ENCODE measurements at places on chromosomes 1 and 21.

DNA sequence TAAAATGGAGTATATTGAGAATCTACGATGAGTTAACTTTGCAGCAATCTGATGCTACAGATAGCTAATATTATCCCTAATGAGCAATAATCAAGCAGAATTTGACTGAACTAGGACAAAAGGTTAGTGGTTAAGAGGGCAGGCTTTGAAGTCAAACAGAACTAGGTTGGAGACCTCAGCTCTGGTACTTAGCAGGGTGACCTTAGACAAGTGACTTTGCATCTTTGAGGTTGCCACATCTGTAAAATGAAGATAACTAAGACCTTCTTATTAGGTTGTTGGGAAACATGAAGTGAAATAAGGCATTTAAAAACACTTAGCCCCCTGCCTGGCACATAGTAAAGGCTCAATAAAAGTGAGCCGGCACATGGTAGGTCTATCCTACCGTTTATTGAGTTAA is 4.3 kb upstream of the FUCA1 start:
- DNase-seq = no peak

GRCh38 chr1:171188388-171189266 is 3.5 kb downstream of the FMO2 start:
- DNase-seq = peak; percentile 26

- no peak for DNase-seq
Measured at GRCh38 chr1:96683931-96684330, 37.7 kb upstream of the PTBP2 start.

DNA sequence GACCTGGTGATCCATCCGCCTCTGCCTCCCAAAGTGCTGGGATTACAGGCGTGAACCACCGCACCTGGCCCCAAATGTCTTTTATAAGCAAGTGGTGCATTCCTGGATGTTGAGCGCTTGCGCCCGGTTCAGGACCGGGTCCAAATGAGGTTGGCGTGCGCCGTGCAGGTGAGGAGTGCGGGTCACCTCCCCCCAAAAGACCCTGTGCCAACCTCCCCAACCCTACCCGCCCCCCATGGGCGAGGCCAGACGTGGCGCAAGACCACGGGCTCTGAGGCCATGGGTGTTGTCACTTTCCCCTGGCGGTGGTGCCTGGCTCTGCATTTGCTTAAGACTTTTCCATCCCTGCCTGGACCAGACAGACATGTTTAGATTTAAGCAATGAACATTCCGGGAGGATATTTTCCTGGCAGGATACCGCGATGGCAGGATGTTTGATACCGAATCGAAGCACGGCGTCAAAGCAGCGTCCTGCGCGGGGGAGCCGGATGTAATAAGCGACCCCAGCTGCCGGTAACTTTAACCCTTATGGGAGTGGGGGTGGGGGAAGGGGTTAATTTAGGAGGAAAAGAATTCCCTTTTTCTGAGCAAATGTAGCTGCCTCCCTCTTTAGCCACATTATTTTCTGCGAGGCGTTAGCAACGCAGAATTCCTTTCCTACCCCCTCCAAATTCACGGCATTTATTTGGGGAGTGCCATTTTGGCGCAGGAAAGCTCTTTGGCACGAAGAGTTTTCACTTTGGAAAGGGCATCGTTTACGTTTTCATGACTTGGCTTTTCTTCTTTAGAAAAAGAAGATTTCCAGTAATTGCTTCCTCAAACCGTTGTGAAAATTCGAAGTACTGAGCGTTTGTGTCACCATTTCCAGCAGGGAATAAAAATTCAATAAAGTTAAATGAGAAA is 27.8 kb upstream of the RNF187 start:
- DNase-seq = peak; percentile 92

DNA sequence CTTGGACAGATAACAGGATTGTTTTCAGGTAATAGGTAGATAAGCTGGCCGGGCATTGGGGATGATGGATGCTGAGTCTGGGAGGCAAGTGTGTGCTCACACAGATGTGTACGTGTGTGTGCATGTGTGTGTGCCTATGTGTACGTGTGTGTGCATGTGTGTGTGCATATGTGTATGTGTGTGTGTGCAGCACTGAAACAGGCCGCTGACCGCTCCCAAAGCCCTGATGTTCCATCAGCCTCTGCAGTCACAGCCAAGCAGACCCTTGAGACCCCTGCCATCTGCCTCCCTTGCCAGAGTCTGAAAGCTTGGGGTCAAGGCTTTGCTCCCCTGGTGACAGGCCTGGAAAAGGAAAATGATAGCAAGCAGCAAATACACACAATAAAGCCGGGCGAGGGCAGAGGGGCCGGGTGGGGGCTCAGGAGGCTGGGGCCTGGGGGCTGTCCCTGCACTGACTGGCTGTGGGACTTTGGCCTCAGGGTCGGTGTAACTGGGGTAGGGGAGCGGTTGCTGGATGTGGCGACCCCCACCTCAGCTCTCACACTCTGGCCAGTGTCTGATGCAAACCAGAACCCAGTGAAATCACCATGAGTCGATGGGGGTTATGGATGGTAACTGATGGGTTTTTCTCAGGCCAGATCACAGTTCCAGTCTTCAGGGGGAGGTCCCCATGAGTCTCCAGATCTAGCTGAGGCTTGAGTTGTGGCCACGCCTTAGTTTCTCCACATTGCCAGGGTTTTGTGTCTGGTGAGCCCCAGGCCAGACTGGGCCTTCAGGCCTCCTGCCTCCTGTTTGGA is 9.2 kb upstream of the TNFRSF8 start:
- DNase-seq = no peak

DNA sequence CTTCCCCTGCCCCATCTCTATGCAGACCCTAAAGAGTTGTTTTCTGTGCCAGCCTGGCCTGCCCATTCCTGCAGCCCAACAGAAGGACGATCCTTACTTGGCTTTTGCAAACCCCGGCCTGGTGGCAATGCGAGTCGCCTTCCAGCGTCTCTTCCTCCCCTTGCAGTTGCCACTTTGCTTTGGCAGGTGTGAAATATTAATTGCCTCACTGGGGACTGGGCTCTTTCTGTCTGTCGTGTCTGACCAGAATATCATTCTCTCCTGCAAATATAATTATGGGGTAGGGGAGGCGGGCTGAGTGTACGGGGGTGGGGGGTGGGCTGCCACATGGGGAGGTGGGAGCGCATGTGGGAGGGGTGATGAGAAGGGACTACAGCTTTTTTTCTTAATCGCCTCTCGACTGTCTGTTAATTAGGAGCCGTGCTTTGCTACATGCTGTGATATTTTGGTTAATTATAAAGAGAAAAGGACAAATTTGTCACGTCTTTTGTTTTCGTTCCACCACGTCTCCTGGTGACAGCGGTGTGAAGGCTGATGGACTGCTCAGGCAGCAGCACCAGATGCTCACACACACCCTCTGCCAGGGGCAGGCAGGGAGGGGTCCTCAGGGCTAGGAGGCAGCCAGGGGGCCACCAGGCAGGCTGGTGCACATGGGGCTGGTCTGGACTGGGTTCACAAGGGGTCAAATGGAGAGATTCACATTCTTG is 80.1 kb upstream of the CD34 start:
- DNase-seq = no peak

DNA sequence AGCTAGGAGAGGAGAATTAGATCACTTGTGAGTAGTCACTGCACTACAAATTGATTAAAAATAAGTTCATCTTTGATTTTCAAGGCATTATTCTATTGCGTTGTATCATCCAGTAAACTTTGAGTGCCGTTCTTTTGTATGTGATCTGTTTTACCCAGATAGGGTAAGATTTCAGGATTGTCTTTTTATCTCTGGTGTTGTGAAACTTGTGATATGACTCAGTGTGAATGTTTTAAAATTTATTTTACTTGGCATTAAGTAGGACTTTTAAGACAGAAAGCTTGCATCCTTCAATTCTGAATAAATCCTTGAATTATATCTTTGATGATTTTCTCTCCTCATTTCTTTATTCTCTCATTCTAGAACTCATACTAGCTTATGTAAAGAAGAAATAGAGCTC is 93.3 kb upstream of the ADAMTS5 start:
- no peak for DNase-seq

DNA sequence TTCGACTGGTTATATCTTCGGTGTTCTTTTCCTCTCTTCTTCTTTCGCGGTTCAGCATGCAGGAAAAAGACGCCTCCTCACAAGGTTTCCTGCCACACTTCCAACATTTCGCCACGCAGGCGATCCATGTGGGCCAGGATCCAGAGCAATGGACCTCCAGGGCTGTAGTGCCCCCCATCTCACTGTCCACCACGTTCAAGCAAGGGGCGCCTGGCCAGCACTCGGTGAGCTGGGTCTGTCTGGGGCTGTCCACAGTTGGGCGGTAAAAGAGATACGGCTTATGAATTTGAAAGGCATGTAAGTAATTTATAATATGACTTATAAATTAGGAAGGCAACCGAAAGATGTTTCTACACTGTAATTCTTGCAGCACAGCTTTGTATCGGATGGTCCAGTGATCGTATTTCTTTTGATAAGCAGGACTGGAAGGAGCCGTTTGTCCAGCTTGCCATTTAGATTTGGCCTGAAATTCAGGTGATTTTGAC is 334 bp downstream of the CTH start:
- no peak for DNase-seq

DNA sequence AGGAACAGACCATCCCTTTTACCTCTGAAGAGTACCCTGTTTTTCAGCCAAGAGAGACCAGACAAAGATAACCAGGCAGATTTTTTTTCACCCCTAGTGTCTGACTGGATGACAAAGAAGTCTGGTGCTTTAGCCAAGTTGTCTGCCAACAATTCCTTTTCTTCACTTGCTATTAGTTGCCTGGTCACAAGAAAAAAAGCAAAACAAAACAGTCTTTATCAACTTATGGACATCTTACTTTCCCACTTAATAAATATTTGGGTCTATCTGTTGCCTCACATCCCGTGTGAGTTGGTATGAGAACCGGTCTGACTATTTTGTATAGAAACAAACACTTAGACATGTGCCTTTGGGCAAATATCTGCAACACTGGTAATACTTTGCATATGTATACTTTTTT is 662.9 kb downstream of the PLPP3 start:
- DNase-seq = no peak

DNA sequence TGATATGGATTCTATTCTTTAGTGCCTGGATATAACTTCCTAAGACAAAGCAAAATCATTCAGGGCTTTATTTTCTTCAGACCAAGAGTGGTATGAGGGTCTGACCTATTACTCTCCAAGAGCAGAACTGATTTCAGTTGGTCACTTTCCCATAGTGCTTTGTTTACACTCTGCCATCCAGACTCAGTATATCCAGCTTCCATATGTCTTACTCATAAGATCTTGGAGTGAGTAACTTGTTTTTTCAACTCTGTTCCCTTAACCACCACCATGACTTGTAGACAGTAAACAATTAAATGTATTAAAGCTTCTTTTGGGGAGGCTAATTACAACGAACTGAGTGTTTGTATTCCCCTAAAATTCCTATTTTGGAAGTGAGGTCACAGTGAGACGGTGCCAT is 83.4 kb downstream of the USP24 start:
- DNase-seq = no peak

- peak; percentile 60 for DNase-seq
Measured at GRCh38 chr1:81800695-81801650, at the start of gene ADGRL2. TSS of gene ADGRL2 (plus strand) at chr1:81800934. CDS start at chr1:81836985, 36,051 bp downstream.

DNA sequence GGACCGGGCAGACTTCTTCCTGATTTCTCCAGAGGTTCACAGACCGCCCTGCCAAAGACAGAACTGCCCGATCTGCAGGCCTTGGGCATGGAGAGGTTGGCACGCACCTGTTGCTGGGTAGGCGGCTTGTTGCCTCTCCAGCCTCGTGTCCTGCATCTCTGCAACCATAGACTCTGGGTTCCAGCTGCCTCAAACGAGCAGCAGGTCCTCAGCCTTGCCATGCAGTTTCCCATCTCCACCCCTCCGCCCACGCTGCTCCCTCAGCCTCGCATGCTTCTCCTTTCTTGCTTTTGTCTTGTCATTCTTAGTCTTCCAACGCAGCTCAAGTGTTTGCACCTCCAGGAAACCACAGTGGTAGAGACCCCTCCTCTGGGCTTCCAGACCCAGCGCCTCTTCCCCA is 126.2 kb downstream of the LACTBL1 start:
- DNase-seq = no peak

DNA sequence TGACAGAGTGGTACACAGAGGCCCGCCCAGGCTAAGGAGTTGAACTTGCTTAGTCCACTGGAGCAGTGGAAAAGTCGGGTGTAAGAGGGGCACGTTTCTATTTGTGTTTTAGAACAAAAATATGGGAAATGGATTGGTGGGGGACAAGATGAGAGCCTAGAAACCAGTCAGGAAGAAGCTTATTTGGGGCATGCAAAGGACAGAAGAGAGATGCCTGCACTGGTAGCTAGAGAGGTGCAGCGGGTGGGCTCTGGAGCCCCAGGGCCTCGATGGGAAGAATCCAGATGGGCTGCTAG is 1.2 kb upstream of the LIN9 start:
- DNase-seq = no peak

GRCh38 chr1:31595836-31596736 is 19.8 kb downstream of the TINAGL1 start:
- DNase-seq = no peak

DNA sequence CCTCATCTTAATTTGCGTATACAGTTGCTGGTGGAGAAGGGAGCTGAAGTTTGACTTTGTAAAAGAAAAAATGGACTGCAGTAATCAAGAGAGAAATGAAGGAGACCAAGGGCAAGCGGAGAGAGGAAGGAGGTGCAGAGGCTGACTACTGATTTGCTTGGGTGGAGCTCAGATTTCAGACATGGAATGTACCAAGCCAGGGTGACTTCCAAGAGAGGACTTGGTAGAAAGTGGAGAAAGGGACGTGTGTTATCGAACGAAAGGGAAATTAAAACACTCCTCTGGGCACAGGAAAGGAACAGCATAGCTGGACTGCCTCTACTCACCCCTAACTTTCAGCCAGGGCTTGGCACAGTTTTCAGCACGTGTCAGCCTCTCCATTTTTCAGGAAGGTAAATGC is 15.1 kb upstream of the HEATR1 start:
- DNase-seq = no peak

DNA sequence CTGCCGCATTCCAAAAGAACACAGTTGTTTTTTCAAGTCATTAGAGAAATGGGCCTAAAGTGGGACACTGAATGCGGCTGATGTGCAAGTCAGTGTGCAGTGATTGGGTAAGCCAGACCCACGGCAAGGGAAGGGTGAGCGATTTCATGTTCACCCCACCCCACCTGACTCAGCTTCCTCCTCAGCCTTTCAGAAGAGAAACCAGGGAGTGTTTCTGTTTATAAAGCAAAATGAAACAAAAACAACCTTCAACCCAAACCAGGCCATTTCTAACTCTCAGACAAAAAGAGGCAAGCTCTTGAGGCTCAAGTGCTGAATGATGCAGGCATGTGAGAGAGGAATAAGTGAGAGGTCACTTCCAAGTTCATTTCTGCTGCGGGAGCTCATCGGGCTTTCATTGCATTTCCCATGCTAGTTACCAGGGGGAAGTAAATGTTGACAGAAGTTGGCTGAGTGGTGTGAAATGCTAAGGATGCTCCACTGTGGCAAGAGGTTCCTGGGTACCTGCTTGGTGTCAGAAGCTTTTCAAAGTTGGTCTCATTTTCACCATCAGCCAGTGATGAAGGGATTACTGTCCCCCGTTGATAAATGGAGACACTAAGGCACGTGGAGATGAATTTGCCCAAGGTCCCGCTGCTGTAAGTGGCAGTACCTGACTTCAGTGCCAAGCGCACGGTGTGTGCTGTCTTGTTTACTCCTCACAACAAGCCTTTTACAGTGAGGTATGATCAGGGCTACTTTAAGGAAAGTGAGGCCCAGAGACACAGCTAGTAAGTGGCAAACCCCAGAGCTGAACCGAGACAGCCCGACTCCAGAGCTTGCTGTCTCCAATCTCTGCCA is 29.1 kb downstream of the STPG1 start:
- no peak for DNase-seq
